ENCODE measurements at places on chromosomes 3 and 15.

GRCh38 chr15:99717161-99718009 is 15.9 kb downstream of the LYSMD4 start:
- no peak for DNase-seq

- DNase-seq, result peak; percentile 52
These were observed 38.6 kb downstream of the ACSBG1 start for GRCh38 chr15:78195735-78196201.

DNA sequence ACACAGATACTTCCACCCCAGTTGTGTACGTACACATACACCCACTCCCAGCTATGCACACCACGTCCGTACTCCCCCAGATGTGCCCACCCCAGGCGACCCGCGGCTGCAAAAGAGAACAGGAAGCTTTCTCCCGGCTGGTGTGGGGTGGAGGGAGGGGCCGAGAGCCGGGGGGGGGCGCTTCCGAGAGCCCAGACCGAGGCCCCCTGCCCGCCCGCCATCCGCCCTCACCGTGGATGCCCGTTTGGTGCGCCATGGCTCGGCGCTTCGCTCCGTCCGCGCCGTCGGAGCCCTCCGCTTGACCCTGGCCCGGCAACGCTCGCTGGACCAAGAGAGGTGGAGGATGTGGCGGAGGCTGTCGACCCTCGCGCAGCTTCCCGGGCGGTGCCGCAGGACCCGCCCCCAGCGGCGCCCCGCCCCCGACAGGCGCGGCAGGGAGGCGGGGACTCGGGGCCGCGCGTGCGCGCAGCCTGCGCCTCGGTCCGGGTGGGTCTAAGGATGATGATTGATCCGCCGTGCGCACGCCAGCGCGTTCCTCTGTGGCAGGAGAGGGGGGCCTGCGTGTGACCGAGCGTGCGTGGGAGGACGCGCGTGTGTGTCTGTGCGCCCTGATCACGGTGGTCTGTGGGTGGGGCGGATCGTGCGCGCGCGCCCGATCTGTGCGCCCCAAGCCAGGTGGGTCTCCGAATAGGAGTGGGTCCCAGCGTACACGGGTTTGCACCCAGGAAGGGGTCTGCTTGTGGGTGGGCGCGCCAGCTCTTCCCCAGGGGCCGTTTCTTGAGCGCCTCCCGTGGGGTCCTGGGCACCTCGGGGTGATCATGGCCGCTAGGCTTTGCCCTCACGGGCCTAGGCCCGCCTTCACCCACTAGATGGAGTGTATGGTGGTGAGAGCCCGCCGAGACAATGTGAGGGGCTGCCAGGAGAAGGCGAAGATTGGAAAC is at the start of gene TWF2:
Gene TWF2 (minus strand): TSS at position 398 of the 941 bp plus-strand sequence. CDS start 142 bp downstream, at position 256.
- DNase-seq, result peak; percentile 97

DNA sequence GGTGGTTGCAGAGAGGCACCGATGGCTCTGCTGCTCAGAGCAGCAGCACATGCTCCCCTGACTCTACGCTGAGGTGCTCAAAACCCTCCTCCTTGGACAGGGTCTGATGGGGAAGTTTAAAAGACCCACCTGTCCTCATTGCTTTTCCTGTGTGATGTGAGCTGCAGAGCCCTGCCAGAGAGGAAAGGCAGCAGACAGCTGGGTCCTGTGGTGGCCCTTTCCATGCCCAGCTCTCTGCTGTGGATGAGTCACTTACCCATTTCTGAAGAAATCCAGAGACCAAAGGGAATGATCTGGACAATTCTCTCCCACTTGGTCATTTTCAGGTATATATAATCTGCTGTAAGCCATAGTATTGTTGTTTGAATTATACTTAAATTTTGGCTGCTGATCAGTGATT is 121.7 kb downstream of the CHDH start:
- DNase-seq, result no peak

GRCh38 chr3:74787011-74787410 is 172.6 kb upstream of the CNTN3 start:
- no peak for DNase-seq

GRCh38 chr3:131738095-131738494 is 235.3 kb upstream of the MRPL3 start:
- DNase-seq, result no peak

DNA sequence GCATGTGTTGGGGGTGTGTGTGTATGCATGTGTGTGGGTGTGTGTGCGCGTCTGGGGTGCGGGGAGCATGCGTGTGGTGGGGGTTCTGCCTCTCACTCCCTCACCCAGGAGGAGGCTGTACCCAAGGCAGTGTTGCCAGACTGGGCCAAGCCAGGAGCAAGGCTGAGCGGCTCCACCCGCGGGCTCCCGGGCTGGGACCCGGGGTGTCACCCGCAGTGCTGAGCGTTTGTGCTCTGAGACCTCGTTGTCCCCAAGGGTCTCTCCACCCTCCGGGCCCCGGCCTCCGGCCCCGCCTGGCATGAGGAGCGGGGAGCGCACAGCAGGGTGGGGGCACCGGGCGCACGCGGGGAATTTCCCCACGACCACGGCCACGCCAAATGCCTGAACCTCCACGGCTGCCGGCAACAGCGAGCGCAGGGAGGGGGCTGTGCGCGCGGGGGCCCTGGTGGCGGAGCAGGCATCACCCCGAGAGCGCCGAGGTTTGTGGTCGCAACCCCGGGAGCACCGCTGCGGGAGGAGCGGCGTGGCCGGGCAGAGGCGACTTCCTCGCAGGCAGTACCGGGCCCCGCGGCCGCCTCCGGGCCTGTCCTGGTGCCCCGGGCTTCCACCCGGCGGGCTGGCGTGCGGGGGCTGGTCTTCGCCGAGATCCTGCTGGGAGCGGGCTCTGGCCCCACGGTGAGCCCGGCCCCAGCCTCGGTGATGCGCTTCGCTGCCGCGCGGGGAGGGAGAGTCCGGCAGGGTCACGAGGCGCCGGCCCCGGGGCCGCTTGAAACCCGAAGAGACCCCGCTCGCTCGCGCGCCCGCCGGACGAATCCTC is 7.4 kb upstream of the OCA2 start:
- no peak for DNase-seq

Measured in suppressor macrophage (primary cell).